ENCODE measurements at places on chromosomes 1 and 21.

- DNase-seq = no peak
Observed at GRCh38 chr1:65372557-65372956, 47.9 kb upstream of the LEPR start.

DNA sequence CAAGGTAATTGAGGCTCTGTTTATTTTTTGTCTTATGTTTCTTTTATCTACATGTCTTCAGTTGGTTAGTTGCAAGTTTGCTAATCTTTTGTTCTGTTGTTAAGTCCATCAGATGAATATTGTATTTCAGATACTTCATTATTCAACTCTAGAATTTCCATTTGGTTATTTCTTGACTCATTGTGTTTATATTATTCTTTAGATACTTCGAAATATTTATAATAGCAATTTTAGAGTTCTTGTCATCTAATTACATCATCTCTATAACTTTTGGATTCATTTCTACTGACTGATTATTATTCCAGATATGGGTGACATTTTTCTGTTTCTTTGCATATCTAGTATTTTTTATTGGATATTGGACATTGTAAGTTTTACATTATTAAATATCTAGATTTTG lies 405.6 kb downstream of the PLPP3 start:
- no peak for DNase-seq

GRCh38 chr1:111475701-111476100 lies 1.9 kb downstream of the C1orf162 start:
- DNase-seq = no peak

DNA sequence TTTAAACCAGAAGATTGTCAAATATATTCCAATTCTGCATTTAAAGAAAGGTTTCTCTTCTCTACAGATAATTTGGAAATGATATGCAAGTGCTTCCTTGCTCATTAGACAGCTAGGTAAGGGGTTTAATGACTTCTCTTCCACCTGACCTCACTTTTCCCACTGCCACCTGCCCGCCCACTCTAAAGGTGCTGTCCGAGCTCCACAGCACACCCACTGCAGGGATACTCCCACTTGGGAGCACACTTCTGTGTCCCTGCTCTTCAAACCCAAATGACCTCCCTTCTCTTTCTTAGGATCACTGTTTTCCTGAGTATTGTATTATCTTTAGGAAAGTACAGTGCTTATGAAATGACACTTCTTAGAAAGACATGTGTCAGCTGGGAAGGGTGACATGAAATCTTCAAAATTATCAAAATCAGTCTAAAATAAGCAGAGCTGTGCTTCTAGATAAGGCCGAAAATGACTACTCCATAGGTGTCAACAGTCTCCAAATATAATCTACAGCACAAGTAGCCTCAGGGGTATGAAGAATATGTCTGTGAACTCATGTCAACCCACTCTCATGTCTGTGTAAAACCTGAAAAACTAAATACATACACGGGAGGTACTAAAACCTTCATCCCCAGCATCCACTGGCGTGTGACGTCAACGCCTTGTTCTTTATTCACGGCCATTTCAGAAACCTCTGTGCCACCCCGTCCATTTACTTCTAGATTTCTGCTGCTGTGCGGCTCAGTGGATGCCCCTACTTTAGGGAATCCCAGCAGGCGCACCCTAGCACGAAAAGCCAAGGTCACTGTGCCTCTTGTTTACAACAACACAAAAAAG lies 71.0 kb downstream of the SLC45A1 start:
- no peak for DNase-seq

DNA sequence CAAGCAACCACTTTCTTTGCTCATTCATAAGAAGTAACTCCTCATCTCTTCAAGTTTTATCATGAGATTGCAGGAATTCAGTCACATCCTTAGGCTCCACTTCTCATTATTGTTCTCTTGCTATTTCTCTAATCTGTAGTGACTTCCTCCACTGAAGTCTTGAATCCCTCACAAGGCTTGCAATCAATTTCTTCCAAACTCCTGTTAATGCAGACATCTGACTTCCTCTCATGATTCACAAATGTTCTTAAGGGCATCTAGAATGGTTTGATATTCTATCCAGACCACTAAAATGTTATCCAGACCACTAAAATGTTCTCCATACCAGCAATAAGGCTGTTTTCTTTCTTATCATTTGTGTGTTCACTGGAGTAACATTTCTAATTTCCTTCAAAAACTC lies 528.1 kb downstream of the DPYD start:
- no peak for DNase-seq

- DNase-seq = no peak
Observed at GRCh38 chr1:87325982-87326738, 2.5 kb upstream of the LMO4 start.

- no peak for DNase-seq
Observed at GRCh38 chr1:236144033-236144432, 1.7 kb downstream of the GPR137B start.

DNA sequence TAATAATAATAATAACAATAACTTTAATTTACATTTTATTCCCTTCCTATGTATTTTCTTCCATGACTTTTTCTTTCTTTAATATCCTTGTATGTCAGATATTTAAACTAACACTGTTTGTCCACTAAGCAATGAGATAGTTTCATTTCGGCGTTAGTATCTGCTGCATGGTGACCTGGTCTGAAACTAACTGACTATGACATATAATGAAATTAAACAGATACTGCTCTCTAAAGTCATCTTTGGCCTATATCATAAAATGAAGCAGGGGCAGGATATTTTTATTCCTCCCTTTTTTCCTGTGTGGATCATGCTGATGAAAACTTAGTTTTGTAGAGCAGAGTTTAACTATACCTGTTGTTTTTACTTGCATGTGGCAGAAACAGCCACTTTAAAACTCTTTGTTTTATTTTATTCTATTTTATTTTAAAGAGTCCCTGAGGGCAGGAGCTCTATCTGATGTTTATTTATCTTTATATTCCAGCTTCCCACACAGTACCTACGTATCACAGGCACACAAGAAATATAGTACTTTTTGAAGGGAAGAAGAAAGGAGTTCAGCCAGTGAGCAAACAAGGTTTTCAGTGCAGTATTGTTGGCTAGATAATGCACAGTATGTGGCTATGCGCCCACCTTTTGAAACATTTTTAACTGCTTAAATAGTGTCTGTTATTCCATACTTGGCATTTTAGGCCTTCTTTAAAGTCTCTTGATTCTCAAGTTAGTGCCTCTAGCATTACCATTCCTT lies 165.6 kb downstream of the PHTF1 start:
- DNase-seq = no peak

- DNase-seq = no peak
Observed at GRCh38 chr1:231818337-231818736, 191.7 kb downstream of the DISC1 start.

Measured in omental fat pad (tissue), 4 donors.